ENCODE measurements at places on chromosomes 2 and 18.
A peak's percentile ranks its signal among the peaks of the same experiment; 100 is the strongest.

- H3K4me3 ChIP-seq: peak overlapping the region; percentile 39
- no peaks in the 10 kb centered on the region for H3K27me3 ChIP-seq
- H3K27ac ChIP-seq: peak overlapping the region; percentile 87
Measured at GRCh38 chr18:58223717-58224424, 179.8 kb downstream of the NEDD4L start.

DNA sequence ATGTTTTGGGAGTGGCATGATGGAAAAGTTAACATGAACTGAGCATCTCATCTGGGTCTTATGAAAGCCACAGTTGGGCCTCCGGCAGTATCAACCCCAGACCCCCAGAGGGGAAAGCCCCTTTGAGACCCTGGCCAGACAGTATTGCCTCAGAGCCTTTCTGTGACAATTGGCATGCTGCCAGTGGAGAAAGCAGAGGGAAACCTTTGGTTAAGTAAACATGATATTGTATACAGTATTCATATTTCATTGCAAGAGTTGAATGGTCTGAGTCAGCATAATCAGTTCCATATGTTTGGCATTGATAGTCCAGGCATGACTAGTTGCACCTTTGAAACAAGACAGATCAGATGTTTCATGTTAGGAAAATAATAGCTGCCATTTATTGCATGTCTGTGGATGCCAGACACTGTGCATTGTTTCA lies 20.0 kb downstream of the MERTK start:
- peak overlapping the region; percentile 82 for H3K27ac ChIP-seq
- peaks cover 2% of the 10 kb centered on the region for H3K36me3 ChIP-seq
- H3K4me3 ChIP-seq: no peak overlapping the region
- no peak for DNase-seq

DNA sequence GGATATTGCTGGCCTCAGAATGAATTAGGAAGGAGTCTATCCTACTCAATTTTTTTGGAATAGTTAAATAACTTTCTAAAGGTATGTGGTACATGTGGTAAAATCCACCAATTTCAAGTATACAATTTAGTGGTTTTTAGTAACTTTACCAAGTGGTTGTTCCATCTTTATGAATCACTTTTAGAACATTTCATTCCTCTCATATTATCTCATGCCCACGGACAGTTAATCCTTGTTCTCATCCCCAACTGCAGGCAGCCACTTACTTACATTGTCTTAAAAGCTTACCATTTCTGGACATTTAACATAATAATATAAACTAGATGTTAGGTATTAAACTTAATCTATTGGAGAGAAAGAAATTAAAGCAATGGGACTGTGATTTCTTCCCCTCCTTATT lies 146.3 kb upstream of the ZC3H15 start:
- no peak overlapping the region for H3K27ac ChIP-seq
- H3K36me3 ChIP-seq: no peaks in the 10 kb centered on the region
- no peaks in the 10 kb centered on the region for H3K27me3 ChIP-seq
- H3K4me3 ChIP-seq: no peak overlapping the region

DNA sequence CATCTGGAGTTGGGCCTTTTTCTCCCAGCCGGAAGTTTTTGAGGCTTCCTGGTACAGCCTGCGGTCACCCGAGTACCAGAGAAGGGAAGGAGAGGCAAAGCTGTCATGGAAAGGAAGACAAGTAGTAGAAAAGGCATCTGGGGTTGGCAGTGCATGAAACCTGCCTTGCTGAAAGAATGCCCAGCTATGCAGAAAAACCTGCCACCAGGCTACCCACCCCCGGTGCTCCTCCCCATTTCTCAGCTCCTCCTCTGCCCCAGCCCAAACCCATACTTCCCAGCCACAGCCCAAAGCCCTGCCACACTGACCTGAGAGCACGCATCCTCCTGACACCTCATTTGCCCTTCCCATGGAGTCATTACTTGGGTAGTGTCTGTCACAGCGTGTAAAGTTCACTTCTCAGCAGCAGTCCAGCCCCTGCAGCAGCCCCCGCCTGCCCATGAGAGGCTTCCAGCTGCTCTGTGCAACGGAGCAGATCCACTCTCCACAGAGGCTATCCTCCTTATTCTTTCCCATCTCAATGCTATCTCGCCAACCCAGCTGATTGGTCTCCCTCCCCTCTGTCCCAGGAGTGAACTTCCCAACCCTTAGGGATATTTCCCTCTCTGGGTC lies 40.4 kb upstream of the MAL start:
- H3K4me1 ChIP-seq: no peaks in the 10 kb centered on the region
- H3K36me3 ChIP-seq: no peaks in the 10 kb centered on the region
- no peaks in the 10 kb centered on the region for H3K27me3 ChIP-seq
- H3K4me3 ChIP-seq: no peak overlapping the region
- H3K27ac ChIP-seq: no peak overlapping the region

DNA sequence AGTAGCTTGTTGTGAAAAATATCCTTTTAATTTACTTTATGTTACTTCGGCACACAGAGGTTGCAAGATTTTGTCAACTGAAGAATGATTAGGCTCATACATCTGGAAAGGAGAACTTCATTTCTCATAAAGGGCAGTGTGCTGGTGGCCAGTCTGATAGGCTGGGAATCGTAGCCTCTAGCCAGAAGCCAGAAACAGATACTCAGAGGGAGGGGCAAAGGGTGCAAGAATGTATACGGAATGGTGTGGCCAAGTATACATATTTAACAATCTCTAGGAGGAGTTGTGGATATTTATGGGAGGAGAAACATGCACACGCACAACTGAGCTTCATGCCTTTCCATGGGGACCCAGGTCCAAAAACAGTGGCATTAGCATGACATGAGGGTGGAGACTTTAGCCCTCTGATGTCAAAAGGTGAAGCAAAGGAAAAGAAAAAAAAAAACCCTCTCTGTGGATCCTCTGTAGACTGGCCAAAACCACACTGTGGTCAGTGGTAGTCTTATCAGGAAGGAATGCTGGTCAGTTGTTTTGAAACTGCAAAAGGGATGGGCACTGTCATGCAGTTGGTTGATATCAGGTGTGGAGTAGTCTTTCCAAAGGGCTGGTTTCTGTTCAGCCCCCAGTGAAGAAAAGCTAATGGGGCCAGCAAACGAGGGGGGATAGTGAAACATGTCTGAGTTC lies 34.9 kb upstream of the APCDD1 start:
- no peaks in the 10 kb centered on the region for H3K36me3 ChIP-seq
- no peak for DNase-seq
- H3K27ac ChIP-seq: no peak overlapping the region
- H3K27me3 ChIP-seq: no peaks in the 10 kb centered on the region

DNA sequence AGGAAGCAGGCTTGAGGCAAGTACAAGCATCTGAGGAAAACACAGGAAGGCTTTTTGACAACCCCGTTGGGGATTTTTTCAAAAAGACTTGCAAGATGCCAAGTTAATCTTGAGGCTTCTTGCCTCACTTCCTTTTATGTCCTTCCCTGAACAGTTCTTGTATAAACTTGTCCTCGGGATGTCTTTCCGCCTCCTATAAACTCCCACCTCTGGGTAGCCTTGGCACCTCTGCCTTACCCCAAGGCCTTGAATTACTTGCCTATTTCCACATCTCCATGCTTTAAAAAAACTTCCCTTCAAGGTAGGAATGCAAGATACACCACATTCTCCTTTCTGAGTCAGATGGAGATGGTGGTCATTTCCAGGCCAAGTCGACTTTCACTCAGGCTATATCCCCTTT lies 106.4 kb upstream of the RBBP8 start:
- DNase-seq: no peak
- H3K4me1 ChIP-seq: peaks cover 37% of the 10 kb centered on the region
- H3K27ac ChIP-seq: no peak overlapping the region
- H3K27me3 ChIP-seq: no peaks in the 10 kb centered on the region
- H3K36me3 ChIP-seq: no peaks in the 10 kb centered on the region
- H3K4me3 ChIP-seq: no peak overlapping the region

- no peak overlapping the region for H3K27ac ChIP-seq
- H3K36me3 ChIP-seq: no peaks in the 10 kb centered on the region
- H3K27me3 ChIP-seq: no peaks in the 10 kb centered on the region
- DNase-seq: no peak
- H3K4me3 ChIP-seq: no peak overlapping the region
Measured at GRCh38 chr18:77899972-77900754, 650.5 kb downstream of the GALR1 start.

GRCh38 chr2:38603402-38604290 lies 918 bp upstream of the HNRNPLL start:
- peak; percentile 88 for DNase-seq
- H3K4me1 ChIP-seq: 0 out of 2 replicates have a peak, but pooled peaks cover 5% of the 10 kb centered on the region
- no peaks in the 10 kb centered on the region for H3K36me3 ChIP-seq
- peak overlapping the region; percentile 87 for H3K4me3 ChIP-seq
- no peaks in the 10 kb centered on the region for H3K27me3 ChIP-seq

DNA sequence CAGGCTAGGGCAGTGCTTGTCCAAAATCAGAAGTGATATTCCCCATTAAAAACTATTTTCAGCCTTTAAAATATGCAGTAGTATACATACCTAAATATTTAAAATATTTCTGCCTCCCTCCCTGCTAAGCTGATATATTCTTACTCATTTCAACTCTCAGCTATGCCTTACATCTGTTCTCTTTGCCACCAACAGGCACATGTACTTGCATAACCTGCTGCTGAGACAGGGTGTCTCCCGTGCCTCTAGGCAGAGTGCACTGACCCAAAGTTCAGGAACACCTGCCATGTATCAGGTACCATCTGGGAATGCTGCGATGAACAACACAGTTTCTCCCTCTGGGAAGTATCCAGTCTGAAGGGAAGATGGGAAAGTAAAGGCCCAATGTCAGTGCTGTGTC lies 91.7 kb downstream of the STK39 start:
- H3K27me3 ChIP-seq: no peaks in the 10 kb centered on the region
- no peak overlapping the region for H3K4me3 ChIP-seq
- no peak overlapping the region for H3K27ac ChIP-seq
- H3K4me1 ChIP-seq: no peaks in the 10 kb centered on the region
- no peak for DNase-seq
- no peaks in the 10 kb centered on the region for H3K36me3 ChIP-seq

- no peaks in the 10 kb centered on the region for H3K36me3 ChIP-seq
- no peak overlapping the region for H3K4me3 ChIP-seq
- no peak overlapping the region for H3K27ac ChIP-seq
- peaks cover 40% of the 10 kb centered on the region for H3K4me1 ChIP-seq
- no peaks in the 10 kb centered on the region for H3K27me3 ChIP-seq
Measured at GRCh38 chr2:45670646-45671045, 19.2 kb downstream of the PRKCE start.

- H3K27ac ChIP-seq: no peak overlapping the region
- no peaks in the 10 kb centered on the region for H3K4me1 ChIP-seq
- H3K36me3 ChIP-seq: no peaks in the 10 kb centered on the region
- no peak for DNase-seq
- no peak overlapping the region for H3K4me3 ChIP-seq
- no peaks in the 10 kb centered on the region for H3K27me3 ChIP-seq
Measured at GRCh38 chr18:74528913-74529312, 5.4 kb upstream of the CNDP1 start.

- peaks cover 9% of the 10 kb centered on the region for H3K4me1 ChIP-seq
- no peak for DNase-seq
- H3K4me3 ChIP-seq: no peak overlapping the region
- H3K27me3 ChIP-seq: no peaks in the 10 kb centered on the region
- H3K27ac ChIP-seq: no peak overlapping the region
- H3K36me3 ChIP-seq: no peaks in the 10 kb centered on the region
Measured at GRCh38 chr2:229852565-229852964, 69.2 kb downstream of the TRIP12 start.

- DNase-seq: no peak
- no peaks in the 10 kb centered on the region for H3K4me1 ChIP-seq
- H3K36me3 ChIP-seq: no peaks in the 10 kb centered on the region
- H3K27ac ChIP-seq: no peak overlapping the region
- H3K27me3 ChIP-seq: no peaks in the 10 kb centered on the region
Measured at GRCh38 chr18:60147323-60147722, 225.3 kb downstream of the MC4R start.

GRCh38 chr2:205701509-205701908 lies 19.2 kb downstream of the NRP2 start:
- no peak overlapping the region for H3K4me3 ChIP-seq
- peaks cover 54% of the 10 kb centered on the region for H3K4me1 ChIP-seq
- no peak overlapping the region for H3K27ac ChIP-seq

- H3K27ac ChIP-seq: no peak overlapping the region
- no peaks in the 10 kb centered on the region for H3K27me3 ChIP-seq
- no peaks in the 10 kb centered on the region for H3K36me3 ChIP-seq
- DNase-seq: no peak
Measured at GRCh38 chr18:45109706-45110105, 429.0 kb downstream of the SETBP1 start.

GRCh38 chr2:212845941-212846340 lies 305.5 kb downstream of the IKZF2 start:
- H3K4me3 ChIP-seq: no peak overlapping the region
- H3K36me3 ChIP-seq: no peaks in the 10 kb centered on the region
- no peak for DNase-seq
- no peaks in the 10 kb centered on the region for H3K27me3 ChIP-seq
- no peak overlapping the region for H3K27ac ChIP-seq

DNA sequence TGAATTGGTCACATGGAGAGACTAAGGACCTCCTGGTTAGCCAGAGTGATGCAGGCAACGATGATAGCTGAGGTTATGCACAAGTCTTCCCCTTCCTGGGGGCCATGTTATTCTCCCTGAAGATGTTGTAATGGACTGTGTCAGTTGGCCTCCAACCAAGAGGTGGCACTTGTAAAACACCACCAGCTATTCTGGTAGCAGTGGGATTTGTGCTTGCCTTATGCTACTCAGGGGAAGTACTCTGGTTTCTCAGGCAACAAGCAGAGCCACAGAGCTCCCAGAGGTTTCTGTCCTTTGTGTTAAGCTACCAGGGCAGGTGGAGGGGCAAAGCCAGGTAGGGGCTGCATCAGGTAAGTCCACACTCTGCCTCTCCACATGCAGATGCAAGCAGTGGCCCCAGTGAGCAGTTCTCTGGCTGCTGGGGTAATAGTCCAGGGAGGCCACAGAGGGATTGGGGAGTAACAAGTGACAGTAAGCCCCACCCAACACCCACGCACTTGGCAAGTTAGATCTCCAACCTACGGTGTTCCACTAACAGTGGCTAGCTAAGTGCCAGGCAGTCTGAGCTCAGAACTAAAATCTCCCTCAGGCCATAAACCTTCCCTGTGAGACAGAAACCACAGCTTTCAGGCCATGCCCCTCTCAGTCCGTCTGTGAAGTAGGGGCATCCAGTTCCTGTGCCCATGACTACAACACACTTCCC lies 99.7 kb downstream of the RND3 start:
- DNase-seq: no peak
- H3K27ac ChIP-seq: no peak overlapping the region
- no peak overlapping the region for H3K4me3 ChIP-seq
- H3K36me3 ChIP-seq: no peaks in the 10 kb centered on the region
- H3K4me1 ChIP-seq: 0 out of 2 replicates have a peak, but pooled peaks cover 3% of the 10 kb centered on the region
- no peaks in the 10 kb centered on the region for H3K27me3 ChIP-seq

- H3K27me3 ChIP-seq: no peaks in the 10 kb centered on the region
- H3K4me1 ChIP-seq: peaks cover 26% of the 10 kb centered on the region
- no peak overlapping the region for H3K27ac ChIP-seq
- H3K4me3 ChIP-seq: no peak overlapping the region
- DNase-seq: no peak
Measured at GRCh38 chr2:24280161-24280560, 80.2 kb downstream of the ITSN2 start.

DNA sequence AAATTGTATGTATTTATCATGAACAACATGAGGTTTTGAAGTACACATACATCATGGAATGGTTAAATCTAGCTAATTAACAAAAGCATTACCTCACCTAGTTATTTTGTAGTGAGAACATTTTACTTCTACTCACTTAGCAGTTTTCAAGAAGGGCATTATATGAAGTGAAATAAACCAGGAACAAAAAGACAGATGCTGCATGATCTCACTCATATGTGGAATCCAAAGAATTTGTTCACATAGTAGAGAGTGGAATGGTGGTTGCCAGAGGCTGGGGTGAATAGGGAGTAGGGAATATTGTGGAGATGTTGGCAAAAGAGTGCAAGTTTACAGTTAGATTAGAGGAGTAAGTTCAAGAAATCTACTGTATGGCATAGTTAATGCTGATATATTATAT lies 292.0 kb downstream of the ASXL3 start:
- no peak overlapping the region for H3K4me3 ChIP-seq
- H3K27me3 ChIP-seq: no peaks in the 10 kb centered on the region
- no peaks in the 10 kb centered on the region for H3K4me1 ChIP-seq
- H3K27ac ChIP-seq: no peak overlapping the region
- DNase-seq: no peak
- no peaks in the 10 kb centered on the region for H3K36me3 ChIP-seq
